ENCODE measurements at places on chromosomes 4 and X.

DNA sequence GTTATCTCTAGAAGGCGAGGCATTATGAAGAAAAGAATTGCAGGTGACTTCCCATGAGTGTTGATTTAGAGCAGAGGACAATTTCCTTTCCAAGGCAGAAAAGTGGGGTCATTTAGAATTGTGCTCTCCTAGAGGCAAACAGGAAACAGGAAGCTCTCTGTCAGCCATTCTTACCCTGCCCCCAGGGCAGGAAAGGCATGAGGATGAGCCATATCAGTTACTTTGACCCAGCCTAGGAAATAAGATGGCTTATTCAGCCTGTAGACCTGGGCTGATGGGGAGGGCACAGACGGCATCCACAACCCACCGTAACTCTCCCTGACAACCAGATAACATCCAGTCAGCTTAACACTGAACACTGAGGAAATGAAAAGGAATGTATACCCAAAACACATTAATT lies 88.8 kb upstream of the KDR start:
- no peak for DNase-seq

DNA sequence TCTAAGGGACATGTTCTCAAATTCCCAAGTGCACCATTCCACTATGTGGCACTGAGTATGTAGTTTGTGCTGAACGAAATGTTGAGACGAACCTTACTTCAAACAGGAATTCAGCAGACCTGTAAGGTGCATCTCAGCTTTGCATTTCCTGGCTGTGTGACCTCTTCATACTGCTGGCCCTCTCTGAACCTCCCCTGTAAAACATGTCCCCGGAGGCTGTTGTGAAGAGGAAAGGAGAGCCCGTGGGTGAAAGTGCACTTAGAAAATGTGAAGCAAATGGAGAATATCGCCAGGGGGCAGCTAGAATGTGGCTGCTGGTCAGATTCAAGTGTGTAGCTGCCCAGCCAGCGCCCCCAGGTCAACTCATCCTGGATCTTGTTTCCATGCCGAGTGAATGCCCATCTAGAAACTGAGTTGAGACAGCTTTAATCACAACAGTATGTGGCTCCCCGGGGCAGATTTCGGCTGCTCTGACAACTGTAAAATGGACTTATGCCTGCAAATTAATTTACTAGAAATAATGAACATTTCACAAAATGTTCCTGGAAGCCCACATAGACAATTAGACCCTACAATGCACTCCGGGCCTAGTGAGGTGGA lies 263.3 kb downstream of the EVC2 start:
- no peak for DNase-seq

- no peak for DNase-seq
These were observed 19.8 kb upstream of the BEND4 start for GRCh38 chr4:42172128-42172790.

GRCh38 chr4:70902577-70903290 lies 565 bp downstream of the MOB1B start:
- DNase-seq = no peak

DNA sequence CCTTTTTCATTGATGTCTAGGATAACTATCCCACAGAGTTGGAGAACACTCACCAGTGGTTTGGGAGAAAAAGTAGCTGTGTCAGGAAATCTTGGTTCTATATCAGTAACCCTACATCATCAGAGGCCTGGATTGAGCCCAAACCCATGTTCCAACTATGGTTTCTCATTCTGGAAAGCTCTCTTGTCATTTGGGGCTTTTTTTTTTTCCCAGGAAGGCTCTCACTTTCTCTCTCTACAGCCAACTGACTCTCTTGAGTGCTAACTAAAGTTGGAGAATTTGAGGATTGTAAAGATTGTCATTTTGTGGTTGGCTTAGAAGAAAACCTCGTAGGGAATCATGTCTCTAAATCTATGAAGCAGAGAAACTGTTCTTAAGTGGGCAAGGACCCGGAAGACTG lies 228.2 kb upstream of the DIPK2B start:
- no peak for DNase-seq

DNA sequence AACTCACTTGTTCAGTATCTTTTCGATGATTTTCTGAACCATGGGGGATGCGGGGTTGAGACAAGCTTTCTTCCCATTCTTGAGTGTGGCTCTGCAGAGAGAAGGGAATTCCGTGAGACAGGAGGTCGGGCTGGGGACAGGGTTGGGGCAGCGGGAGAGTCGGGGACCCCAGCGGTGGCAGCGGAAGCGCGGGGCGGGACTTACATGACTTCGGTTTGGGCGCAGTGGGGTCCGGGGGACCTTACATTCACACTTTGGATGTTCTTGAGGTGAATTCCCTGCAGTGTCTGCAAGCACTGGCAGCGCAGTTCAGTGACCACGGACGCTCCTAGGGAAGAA lies 434 bp downstream of the CXCL3 start:
- no peak for DNase-seq

DNA sequence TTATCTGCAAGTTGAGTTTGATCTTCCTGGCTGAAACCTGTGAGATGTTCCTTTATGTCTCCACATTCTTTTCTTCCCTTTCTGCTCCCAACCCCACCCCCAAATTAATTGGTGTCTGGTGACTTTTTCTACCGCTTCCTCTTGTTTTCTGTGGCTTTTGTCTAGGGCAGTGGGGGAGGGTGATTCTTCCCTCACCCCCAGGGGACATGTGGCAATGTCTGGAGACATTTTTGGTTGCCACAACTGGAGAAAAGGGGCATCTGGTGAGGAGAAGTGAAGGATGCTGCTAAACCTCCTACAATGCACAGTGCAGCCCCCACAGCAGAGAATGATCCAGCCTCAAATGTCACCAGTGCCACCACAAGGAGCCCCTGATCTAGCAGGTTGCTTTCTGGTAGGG lies 152.9 kb downstream of the NHS start:
- no peak for DNase-seq

GRCh38 chrX:24175276-24175675 lies 25.7 kb downstream of the ZFX start:
- no peak for DNase-seq

- no peak for DNase-seq
These were observed 106.1 kb downstream of the PDGFC start for GRCh38 chr4:156865451-156865850.

- DNase-seq = no peak
These were observed 167.8 kb upstream of the NAP1L5 start for GRCh38 chr4:88865466-88865865.

DNA sequence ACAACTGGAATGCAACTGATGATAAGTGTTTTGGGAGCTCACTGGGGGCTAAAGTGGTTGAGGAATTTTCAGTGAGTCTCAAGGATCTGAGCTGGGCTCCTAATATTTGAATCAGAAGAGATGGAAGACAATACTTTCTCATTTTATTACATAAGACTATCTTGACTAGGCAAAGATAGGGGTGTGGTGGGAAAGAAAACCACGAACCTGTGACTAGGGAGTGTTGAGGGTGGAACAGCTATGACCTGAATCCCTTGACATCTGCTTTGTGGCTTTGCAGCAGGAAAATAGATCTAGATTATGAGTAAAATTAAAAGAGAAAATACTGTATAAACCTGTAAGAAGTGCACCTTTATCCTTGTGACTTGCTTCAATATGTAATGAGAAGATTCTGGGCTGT lies 295.1 kb upstream of the TEX13A start:
- no peak for DNase-seq

- no peak for DNase-seq
These were observed 57.2 kb downstream of the FNIP2 start for GRCh38 chr4:158826057-158826456.

GRCh38 chr4:89511776-89512175 lies 204.2 kb upstream of the GPRIN3 start:
- no peak for DNase-seq

DNA sequence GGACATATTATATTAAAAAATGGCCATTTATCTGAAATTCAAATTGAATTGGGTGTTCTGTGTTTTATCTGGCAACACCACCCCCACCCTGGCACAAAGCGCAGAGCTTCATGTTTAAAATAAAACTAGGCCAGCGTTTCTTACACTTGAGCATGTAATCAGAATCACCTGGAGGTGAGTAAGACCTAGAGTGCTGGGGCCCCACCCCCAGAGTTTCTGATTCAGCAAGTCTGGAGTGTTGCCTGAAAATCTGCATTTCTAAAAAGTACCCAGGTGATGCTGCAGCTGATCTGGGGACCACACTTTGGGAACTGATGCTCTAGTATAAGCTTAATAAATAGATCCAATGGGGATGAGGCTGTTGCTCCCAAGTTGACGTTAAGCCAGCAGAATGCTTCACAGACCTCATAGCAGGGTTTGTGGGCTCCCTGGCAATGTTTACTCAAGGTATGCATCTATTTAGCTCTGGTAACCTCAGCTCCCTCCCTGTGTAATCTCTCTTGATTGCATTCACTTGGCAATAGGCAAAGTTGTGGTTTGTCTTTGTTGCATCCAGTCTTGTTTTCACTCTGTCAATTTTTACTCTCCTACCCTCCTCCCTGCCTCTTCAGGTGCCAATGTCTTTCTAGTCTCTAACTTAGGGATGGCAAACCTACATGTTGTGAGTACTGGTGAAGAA lies 99.8 kb upstream of the TEX13D start:
- DNase-seq = peak; percentile 53

GRCh38 chrX:9341291-9342201 lies 123.3 kb upstream of the TBL1X start:
- DNase-seq = peak; percentile 76

DNA sequence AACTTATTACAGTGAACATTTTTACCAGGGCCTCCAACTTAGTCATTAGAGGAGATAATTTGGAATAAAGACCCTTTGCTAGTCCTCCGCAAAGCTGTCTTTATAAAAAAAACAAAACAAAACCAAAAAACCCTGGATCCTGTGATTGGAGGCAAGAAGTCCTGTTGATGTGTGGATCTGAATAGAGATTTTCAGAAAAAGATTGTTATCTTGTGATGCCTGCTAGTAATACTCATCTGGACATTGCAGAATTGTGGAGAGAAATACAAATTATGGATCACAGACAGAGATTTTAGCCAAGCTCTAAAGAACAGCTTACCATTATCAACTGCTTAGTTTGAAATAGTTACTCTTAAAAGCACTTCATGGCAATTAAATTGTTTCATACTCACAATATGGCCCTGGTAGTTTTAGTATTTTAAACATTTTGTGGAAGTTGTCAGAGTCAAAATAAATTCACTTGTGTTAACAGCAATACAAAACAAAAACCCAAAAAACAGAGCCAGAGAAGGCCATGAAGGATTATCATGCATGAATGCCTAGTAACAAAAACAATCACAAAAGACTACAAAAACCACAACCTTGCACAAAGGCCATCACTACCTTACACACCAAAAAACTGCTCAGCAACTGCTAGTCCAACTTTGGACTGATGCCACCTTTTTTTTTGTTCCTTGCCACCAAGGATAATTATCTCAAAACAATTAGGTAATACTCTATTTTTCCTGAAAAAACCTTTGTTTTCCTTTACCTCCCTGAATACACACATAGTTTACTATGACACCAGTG lies 514.5 kb upstream of the SLIT2 start:
- no peak for DNase-seq

DNA sequence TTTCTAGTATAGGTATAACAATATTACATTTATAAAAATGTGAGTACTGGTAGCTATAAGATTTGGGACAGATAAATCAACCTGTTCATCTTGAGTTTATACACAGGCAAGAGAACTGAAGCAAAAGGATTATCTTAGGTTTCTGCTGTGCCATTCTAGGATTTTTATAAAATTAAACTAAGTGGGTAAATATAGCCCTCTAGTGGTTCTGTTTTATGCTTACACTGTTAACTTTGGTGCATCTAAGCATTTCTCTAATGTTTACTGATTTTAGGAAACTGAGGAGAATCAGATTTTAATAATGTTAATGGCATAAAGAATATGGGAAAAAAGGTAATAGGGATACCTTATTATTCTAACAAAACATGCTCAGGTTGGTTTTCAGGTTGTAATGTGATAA lies 1.1 kb upstream of the RRH start:
- no peak for DNase-seq

- DNase-seq = no peak
These were observed 293.2 kb downstream of the PRR32 start for GRCh38 chrX:127112726-127113125.

DNA sequence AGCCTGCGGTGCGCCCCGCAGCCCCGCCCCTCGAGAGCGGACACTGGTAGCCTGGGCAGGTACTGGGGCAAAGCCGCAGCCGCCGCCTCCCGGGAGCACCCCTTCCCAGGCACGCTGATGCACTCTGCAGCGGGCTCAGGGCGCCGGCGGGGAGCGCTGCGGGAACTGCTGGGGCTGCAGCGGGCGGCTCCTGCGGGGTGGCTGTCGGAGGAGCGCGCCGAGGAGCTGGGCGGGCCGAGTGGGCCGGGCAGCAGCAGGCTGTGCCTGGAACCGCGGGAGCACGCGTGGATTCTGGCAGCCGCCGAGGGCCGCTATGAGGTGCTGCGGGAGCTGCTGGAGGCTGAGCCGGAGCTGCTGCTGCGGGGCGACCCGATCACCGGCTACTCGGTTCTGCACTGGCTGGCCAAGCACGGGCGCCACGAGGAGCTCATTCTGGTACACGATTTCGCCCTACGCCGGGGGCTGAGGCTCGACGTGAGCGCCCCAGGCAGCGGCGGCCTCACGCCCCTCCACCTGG lies 401 bp downstream of the SOWAHD start:
- peak; percentile 28 for DNase-seq

GRCh38 chrX:116881961-116882360 lies 419.2 kb upstream of the CT83 start:
- DNase-seq = no peak

DNA sequence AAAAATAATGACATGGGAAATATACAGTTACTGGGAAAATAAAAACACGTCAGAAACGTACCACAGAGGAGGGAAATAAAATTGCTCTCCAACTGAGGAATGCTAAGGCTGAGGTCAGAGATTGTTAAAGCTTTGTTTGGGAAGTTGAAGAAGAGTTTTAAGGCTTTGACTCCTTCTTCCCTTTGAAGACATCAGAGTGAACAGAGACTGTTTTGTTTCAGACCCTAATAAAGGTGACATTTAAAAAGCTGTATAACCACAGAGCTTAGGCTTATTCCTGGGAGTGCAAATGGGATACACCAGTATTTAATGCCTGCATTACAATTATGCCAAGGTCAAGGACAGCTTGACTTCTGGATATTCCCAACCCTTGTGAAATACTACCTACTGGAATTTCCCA lies 102.8 kb downstream of the TRIML1 start:
- no peak for DNase-seq

- no peak for DNase-seq
These were observed 147.7 kb downstream of the SH3KBP1 start for GRCh38 chrX:19739683-19740082.

GRCh38 chr4:171266671-171267070 lies 546.5 kb upstream of the GALNTL6 start:
- DNase-seq = no peak

DNA sequence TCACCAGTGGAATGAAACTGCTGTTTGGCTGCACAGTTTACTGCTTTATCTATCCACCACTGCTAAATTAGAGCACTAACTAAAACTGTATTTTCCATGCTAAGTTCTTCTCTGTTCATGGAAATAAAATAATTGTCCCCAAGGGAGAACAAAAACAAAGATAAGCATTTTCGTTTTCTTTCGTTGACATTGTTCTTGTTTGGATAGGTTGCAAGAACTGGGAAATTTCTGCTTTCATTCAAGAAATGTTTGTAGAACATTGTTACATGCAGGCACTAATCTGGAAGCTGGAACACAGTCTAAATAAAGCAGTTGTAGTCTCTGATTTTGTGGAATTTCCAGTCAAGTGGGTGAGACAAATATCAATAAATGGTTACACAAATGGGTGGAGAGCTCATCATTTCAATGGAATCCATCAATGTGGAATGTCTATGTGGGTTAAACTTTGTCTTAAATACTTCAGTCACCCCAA lies 5.8 kb upstream of the CXCL8 start:
- DNase-seq = no peak

Measured in stimulated activated naive CD8-positive, alpha-beta T cell treated with anti-CD3 and anti-CD28 coated beads, Interleukin-15, amount 100 ng/mL, for 72 hours (primary cell).